NCI-H2081 (cell line): ENCODE measurements at places on chromosomes 11 and 22.

GRCh38 chr22:46584081-46584921, 35.9 kb upstream of the GRAMD4 start:
- DNase-seq = peak; percentile 33

DNA sequence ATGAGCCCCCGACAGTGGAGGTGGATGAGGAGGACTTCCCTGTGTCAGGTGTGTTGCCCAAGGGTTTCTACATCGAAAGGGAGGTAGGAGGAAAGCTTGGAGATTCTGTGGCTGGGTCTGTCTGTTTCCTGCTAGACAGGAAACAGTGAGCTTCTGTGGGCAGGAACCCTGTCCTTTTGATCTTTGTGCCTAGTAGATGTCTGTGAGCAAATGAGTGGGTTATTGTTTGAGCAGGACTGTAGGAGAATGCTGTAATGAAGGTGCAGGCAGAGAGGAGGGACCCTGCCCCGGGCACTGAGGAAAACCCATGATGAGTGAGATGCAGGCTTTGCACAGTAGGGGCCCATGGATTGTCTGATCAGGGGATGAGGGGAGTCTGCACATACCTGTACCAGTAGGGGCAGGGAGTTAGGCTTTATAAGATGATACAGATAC, 14.0 kb downstream of the USP35 start:
- DNase-seq = no peak

DNA sequence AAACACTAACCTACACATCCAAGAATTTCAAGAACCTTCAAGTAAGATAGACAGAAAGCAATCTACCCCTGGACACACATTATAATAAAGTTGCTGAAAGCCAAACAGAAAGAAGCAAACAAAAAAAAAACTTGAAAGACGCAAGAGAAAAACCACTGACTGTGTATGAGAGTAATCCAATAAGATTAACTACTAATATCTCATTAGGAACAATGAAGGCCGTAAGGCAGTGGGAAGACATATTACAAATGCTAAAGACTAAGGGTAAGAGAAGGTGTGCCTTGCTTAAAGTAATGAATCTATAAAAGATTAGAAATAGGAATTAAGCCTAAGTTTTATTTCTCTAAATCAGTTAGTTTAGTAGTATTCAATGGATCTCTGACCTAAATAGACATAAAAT, 1109.1 kb downstream of the JRKL start:
- DNase-seq = no peak

DNA sequence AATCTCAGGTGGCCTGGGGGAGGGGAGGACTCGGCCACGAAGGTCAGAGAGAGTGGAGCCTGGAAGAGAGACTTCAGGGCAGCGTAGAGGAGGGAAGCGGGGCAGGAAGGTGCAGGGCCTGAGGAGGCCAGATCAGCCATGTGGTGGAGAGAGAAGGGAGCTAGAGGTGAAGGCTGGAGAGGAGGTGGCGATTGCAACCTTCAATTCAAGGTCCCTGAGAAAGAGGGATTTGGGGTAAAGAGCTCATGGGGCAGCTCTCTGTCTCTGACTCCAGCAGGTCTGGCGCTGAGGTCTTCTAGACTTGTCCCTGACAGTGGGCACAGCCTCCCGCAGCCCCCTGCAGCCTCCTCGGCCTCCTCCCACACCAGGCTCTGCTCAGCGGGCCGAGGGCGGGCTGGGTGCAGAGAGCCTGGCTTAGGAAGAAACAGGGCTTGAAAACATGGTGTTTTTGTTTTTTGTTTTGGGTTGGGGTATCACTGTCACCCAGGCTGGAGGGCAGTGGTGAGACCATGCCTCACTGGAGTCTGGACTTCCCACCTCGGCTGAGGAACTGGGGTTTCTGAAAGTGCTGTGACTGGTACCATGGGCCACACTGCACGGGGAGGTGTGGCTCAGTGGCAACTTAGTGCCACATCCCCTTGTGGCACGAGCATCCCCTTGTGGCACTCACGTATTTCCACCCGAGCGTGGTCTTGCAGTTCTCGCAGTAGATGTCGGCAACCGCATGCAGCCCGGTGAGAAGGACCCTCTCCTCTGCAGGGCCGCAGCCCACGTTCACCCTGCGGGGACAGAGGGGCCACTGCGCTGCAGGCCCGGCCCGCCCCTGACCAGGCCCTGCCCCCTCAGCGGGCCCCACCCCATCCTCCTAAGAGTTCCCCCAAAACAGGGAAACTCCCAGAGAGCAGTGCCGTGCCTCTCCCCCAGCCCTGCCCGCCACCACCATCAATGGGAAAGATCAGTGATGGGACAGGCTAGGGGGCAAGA, 32.6 kb downstream of the YPEL1 start:
- DNase-seq = no peak

DNA sequence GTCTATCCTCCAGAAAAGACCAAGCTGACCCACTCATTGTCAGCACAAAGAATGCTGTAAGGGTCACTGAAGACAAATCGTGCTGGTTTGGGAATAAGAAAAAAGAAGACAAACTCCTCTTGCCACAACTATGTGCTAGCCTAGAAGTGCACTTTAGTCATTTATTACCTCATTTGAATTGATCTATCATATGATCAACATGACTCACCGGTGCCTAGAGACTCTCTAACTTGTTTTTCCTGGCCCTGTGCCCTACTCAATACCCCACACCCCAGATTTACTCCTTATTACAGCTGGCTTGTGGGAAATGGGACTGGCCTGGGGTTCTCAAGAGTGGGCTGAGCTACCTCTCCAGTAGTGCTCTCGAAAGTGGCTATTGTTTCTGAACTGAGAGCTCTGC, 35.9 kb upstream of the HORMAD2 start:
- DNase-seq = no peak

- no peak for DNase-seq
These were observed 35.5 kb upstream of the CWF19L2 start for GRCh38 chr11:107493117-107493516.

GRCh38 chr11:16769386-16769785, 30.9 kb downstream of the C11orf58 start:
- no peak for DNase-seq

GRCh38 chr22:28171115-28171514, 252.1 kb upstream of the PITPNB start:
- no peak for DNase-seq

DNA sequence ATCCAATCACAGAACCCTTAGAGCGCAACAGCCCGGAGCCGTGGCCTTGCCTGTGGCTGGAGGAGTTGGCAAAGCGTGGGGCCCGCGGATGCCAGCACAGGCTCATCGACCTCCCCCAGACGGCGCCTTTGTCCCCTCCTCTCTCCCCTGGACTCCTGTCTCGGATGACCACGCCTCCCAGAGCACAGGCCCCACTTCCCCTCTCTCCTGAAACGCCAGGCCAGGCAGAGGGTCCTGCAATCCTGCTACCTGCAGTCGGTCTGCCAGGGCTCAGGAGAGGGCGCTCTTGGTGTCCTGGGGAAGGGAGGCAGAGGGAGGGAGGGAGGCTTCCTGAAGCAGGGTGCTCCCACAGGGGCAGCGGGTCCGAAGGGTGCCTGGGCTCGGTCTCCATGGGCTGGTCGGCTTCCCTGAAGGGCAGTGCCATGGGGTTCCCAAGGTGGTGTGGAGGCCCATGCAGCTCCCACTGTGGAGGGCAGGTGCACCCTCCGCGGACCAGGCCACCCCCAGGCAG, 16.6 kb upstream of the TTLL12 start:
- DNase-seq = no peak

GRCh38 chr11:33668468-33668825, 32.2 kb downstream of the C11orf91 start:
- no peak for DNase-seq

DNA sequence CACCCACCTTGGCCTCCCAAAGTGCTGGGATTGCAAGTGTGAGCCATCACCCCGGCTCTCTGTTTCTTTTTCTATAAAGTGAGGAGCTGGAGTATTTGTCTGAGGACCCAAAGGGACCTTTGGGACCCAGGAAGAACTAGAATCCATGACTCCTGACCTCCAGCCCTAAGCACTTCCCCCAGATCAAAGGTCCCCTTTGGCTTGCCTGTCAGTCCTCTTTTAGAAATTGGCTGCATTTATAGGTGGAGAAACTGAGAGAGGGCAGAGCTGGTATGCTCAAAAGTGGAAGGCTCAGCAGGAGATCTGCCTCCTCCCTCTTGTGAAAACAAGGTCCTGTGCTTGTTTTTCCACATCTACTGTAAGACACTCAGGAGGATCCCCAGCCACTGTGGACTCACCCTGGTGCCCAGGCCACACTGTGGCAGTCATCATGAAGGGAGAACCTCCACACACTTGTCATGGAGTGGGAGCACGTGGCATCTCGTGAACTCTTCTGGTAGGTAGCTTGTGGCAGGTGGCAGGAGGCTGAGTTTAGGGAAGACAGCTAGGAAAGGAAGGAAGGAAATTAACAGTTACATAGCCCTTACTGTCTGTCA, 12.4 kb upstream of the PLEKHA7 start:
- no peak for DNase-seq

DNA sequence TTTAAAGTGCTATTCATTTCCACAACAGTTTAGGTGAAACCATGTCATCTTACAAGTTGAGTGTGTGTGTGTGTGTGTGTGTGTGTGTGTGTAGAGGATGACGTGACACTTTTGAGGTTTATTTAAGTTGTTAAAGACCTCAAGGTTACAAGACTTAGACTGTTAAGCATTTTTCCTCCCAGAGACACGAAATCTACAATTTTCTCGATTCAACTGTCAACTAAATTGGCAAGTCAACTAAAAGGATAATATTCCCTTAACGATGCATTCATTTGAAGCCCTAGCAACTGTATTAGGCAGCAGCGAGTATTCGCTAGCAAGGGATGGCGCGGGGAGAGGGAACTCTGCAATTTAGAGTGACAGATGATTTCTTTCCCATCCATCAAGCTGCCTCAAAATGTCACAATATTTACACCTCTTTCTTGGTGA, 17.6 kb upstream of the BDNF start:
- peak; percentile 24 for DNase-seq

DNA sequence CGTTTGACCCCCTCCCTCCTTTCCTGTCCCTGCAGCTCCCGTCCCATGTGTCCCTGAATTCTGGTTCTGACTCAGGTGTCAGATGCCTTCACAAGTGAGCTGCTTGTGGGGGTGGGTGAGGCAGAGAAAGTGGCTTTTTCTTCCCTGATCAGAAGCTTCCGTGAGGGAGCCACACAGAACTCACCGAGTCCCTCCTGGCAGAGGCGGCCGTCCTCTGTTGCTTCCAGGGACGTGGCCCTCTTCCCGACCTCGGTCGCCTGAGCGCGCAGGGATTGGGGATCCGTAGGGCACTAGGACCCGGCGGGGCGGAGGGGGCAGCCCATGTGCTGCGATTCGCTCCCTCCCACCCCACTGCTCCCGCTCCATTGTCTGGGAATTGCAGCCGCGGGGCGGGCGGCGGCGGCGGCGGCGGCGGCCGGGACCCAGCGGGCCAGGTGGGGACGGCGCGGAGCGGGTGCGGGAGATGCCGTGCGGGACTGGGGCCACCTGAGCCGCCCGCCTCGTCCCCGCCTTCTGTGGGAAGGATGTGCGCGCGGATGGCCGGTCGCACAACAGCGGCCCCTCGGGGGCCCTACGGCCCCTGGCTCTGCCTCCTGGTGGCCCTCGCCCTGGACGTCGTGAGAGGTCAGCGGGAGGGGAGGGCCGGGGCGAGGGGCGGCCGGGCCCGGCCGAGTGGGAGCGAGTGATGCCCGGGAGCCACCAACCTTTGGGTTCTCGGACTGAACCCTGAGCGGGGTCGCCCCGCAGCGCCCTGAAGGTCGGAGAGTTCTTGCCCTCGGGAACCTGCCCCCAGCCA, at the start of gene TMEM132A:
Gene TMEM132A (plus strand): TSS at position 351 of the 796 bp plus-strand sequence. CDS start 174 bp downstream, at position 525.
- DNase-seq = peak; percentile 86

DNA sequence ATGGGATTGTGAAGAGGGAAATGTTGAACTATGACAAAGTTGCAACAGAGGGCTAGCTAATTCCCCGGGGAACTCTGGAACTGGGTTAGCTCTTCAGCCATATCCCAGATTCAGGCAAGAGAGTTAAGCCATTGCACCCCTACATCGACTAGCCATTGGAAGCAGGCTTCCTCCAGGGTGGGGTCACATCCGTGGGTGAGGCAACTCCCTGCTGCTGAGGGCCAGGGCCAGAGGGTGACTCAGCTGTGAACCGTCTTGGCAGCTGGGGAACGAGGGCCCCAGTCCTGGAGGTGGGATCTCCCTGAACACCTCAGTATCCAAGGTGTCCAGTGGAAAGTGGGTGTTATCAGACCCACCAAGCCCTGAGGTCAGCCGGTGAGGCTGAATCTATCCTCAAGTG, 41.1 kb downstream of the RPS6KA4 start:
- DNase-seq = no peak

DNA sequence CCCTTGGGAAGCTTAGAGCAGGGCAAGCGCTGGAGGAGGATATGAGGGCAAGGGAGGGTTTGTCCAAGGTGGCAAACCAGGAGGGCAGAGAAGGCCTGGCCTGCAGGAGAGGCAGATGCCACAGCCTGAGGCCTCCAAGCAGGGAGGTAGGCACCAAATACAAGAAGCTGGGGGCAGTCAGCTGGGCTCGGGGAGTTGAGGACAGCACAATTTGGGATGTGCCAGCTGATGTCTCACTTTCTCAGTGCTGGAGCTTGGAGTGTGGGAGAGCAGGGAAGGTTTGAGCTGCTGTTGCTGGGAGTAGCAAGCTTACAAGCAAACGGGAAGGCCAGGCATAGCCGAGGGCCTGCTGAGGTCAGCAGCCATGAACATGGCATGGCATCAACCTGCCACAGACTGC, 4.0 kb downstream of the ZDHHC24 start:
- no peak for DNase-seq

- DNase-seq = peak; percentile 97
These were observed at the start of gene PRMT3 for GRCh38 chr11:20387261-20388095. PRMT3 (plus strand) TSS chr11:20387716; CDS start chr11:20387747, 31 bp downstream.

GRCh38 chr11:57499983-57500461, 15.5 kb downstream of the SLC43A1 start:
- no peak for DNase-seq

DNA sequence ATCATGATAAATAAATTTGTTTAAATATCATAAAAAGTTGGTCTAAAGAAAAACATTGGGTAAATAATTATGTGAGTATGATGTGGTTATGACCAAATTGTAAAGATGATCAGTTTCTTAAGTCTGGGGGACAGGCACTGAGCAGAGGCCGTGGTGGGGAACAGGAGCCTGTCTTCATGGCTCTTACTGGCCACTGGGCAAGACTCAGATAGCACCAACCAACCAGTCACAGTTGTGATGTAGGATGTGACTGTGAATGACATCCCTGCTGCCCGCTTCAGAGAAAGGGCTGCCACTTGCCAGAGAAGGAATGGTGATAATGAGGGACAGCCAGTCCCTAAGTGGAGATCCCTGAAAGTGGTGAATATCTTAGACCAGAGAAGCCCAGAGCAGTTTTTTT, 7.0 kb downstream of the PTPRJ start:
- DNase-seq = no peak
